ENCODE measurements at places on chromosomes 7 and 10.

DNA sequence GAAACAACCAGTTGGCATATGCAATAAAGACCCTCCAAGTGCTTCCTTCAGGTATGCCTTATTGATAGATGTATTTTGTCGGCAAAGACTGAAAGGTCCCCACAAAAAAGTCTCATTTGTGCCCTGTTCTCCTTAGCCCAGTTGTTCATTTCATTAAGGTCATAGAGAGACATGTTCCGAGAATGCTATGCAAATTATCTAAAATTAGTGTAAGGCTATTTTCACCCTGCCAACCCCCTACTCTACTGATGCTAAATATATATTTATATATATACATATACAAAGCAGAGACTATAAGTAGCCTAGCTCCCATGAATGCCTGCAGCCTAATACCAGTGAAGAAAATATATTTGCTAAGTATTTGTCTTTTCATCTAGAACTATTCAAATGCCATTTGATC is 96.7 kb upstream of the ADO start:
- no peak for DNase-seq

DNA sequence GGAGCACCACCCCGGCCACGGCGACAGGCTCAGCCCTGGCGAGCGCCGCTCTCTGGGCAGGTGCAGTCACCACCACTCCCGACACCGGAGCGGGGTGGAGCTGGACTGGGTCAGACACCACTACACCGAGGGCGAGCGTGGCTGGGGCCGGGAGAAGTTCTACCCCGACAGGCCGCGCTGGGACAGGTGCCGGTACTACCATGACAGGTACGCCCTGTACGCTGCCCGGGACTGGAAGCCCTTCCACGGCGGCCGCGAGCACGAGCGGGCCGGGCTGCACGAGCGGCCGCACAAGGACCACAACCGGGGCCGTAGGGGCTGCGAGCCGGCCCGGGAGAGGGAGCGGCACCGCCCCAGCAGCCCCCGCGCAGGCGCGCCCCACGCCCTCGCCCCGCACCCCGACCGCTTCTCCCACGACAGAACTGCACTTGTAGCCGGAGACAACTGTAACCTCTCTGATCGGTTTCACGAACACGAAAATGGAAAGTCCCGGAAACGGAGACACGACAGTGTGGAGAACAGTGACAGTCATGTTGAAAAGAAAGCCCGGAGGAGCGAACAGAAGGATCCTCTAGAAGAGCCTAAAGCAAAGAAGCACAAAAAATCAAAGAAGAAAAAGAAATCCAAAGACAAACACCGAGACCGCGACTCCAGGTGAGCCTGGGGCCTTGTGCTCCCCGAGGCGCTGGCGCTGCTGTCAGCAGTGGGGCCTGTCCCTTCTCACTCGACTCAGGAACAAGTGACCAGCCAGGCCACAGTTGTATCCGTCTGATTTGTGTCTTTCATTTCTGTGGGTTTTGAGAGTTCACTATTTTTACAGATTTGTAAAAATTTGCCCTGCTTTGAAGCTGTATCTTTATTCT is 117.7 kb downstream of the CYTH3 start:
- no peak for DNase-seq

GRCh38 chr7:156722043-156722826 is 81.7 kb downstream of the RNF32 start:
- peak; percentile 50 for DNase-seq

DNA sequence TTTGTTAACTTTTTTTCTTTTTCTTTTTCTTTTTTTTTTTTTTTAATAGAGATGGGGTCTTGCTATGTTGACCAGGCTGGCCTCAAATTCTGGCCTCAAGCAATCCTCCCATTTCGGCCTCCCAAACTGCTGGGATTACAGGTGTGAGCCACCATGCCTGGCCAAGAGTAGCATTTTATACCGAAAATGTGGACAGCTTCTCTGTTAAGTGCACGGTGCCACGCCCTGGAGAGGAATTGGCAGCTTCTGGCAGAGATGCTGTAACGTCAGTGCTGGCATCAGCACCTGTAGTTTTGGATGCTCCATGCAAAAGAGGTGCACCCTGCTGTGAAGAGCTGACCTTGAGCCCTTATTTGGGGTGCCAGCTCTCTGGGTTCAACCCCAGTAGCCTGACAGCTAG is 18.2 kb downstream of the IL15RA start:
- no peak for DNase-seq

DNA sequence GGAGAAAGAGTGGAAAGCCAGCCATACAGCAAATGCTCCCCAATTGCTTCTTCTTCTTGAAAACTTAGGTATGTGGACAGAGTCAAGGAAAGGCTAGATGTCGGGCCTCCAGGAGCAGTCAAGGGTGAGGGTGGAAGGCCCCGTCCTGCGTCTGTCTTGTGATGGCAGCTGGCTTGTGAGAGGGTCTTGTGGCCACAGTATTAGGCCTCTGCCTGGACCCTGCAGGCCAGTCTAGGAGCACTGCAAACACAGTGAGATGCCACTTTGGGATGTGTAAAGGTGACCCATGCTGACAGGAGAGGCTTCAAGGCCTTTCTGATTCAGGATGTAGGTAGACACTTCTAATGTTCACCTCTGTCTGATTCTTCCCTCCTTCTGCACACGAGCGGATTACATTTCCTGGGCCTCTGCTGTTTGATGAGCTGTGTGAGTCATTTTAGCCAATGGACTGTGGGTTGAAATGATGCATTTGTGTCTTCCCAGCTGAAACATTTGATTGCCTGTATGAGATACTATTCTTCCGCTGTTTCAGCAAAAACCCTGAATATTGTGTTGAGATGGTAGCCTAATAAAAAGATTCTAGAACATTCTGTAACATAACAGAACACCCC is 135.4 kb downstream of the EMX2 start:
- no peak for DNase-seq

DNA sequence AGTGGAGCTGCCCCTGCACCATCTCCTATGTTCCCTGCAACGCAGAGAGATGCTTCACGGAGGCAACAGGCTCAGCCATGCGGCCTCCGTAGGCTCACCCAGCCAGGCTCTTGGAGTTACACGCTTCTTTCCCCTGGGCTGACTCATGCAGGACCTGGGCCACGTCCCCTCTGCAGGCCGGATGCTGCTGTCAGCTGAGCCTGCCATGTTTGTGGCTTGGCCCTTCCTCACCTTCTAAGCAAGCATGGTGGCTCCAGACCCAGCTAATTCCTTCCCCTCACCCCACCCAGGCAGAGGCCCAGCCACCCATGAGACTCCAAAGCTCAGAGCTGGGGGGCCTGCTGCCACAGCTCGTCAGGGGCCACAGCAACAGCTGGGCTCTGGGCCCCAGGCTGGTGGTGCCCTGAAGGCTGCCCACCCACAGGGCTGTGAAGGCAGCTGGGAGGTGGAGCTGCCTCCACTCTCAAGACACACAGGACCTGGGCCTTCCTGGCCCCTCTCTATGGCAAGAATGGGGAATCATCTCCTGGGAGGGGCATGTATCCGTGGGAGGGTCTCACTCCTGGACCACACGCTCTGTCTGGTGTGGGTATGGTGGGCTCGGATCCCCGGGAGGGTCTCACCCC is 219.6 kb downstream of the ELFN1 start:
- no peak for DNase-seq

GRCh38 chr7:49010717-49011116 is 86.4 kb downstream of the CDC14C start:
- no peak for DNase-seq

GRCh38 chr10:94425942-94426341 is 23.6 kb downstream of the TBC1D12 start:
- DNase-seq = no peak

DNA sequence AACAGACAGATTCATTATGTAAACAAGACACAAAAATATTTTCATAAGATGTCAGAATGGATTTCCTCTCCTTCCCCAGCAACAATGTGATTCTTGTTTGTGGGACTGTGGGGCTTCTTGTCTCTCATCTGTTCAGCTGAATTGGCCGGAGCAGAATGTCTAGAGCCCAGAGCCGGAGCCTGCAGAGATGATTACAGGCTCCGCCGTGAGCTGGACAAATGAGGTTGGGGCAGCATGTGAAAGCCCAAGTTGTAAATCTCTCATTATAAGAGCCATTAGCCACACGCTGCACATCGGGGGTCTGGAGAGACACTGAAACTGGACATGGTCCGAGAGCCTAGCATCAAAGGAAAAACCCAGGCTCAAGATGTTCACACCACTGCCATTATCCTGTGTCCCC is 137.0 kb upstream of the ADAM12 start:
- no peak for DNase-seq

- DNase-seq = no peak
Measured at GRCh38 chr10:116469437-116469836, 41.8 kb downstream of the PNLIPRP3 start.

DNA sequence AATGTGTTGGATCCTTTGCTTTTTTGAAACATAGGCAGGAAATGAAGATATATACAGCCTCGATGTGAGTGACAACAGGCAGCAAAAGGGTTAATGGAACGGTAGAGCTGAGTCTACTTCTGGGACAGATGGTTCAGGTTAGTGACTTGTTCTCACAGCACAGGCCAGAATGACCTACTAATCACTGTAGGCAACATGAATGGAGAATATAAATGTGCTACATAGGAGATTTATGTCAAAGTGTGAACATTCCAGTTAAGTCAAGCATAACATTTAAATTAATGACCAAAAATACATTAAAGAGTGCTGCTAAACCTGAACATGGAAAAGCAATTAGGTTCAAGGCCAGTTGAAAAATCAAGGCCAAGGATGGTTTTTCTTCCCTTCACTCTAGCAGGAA is 235.2 kb downstream of the POU6F2 start:
- no peak for DNase-seq

- DNase-seq = no peak
Measured at GRCh38 chr7:122306320-122307227, 2.0 kb upstream of the FEZF1 start.

DNA sequence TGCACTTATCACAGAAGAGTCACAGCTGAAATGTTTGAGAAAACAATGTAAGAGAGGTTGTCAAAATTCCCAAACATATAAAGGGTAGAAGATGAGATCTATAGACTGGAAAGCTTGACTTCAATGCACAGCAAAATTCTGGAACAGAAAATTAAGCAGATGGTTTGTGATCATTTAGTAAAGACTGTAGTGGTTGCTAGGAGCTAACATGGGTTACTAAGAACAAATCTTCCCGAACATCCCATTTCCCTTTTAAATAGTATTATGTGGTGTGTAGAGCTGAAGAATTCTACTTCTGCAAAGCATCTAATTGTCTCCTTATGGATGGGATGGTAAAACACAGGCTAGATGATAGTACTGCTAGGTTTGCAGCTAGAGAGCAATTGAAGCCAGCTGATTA is 312.3 kb downstream of the CAMK1D start:
- DNase-seq = no peak

DNA sequence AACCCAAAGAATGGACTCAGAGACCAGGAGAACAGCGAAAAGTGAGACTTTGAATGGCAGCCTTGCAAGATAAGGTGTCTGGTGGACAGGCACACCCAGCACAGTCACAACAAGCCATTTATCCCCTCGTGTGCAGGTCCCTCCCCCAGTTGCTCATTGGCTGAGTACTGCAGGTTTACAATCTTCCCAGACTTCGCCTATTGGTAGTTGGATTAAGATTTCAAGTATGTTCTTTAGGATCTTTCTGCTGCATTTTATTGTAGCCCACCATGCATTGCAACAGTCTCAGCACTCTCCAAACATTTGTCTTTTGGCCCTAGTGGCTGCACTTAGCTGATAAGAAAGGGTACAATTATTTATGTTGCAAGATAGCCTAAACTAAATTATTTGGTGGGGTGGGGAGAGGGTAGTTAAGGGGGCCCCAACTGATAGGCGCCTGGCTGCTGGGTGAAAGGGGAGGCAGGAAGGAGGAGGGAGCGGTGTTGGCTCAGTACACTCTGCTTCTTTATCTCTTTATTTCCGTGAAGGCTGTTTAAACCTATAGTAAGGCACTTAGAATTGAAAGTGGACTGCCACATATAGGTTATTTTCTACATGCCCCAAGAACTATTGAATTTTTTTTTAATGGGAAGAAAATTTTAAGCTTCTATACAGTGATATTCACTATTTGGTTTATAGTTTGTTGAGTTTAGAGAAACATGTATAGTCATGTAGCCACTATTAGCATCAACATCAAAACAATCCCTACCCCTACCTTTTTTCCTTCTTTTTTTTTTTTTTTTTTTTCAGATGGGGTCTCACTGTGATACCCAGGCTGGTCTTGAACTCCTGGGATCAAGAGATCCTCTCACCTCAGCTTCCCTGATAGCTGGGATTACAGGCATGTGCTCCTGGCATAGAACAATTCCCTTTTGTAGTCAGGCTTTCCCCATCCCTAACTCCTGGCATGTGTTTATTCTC is 54.2 kb downstream of the GUSB start:
- no peak for DNase-seq
